Left cardiac atrium (tissue), 4 donors: ENCODE measurements at places on chromosomes 12 and 14. TPM values are rescaled to one million over a fixed set of nuclear protein-coding genes. Genes with fewer than 3 reads are reported as not detected.

Gene KRT71
- total RNA-seq: not detected

DNA sequence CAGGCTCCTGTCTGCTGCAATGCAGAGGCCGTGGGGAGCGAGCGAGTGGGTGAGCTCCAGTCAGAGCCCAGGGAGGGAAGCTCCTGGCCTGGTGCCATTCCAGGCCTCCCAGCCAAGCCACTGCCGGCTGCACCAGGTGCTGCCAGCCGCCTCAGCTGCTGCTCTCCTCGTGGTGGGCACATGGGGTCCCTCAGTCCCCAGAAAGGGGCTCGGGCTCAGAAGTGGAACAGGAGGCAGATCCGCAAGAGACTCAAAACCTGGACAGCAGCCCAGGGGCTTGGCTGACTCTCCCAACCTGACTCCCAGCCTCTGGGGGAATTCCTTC, 2.4 kb downstream of the ABCB9 start:
- DNase-seq: peak; percentile 67

DNA sequence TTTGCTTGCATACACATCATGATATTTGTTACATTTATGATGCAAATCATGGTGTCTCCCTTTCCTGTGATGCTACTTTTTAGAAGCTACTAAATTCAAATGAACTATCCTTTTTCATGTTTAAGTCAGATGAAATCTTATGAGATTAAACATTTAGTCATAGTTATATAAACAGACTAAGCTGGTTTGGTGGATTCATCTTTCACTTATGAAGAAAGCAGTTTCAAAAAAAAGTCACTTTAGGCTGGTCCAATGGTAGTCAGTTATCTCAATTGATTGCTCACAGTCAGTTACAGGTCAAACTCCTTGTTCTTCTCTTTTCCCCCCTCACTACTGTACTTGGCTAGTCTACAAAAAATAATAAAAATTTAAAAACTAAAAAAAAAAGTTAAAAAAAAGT, 19.7 kb downstream of the SYCP3 start:
- no peak for DNase-seq

Gene OR4E2
- not detected for total RNA-seq

- DNase-seq: no peak
Observed at GRCh38 chr14:80955416-80955941, at the start of gene TSHR. TSS of gene TSHR (plus strand) at chr14:80955621. CDS start at chr14:80955681, 60 bp downstream.

DNA sequence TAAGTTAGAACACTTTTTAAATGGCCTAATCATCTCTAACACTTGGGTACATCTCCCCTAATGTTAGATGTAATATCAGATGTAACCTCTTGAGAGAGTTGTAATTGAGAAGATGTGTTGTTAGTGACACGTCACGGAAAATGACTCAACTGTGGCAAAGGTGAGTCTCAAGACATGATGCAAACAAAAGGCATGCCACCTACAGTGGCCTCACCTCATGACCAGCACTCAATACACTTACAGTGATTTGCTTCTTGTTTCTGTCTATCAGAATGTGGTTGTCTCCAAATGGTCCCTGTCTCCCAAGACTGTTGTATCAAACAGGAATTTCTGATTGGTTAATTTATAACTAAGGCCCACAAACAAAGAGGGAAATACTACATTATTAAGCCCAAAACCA, 91.2 kb downstream of the SLC25A21 start:
- DNase-seq: no peak
